ENCODE measurements at places on chromosomes 11 and 22.

DNA sequence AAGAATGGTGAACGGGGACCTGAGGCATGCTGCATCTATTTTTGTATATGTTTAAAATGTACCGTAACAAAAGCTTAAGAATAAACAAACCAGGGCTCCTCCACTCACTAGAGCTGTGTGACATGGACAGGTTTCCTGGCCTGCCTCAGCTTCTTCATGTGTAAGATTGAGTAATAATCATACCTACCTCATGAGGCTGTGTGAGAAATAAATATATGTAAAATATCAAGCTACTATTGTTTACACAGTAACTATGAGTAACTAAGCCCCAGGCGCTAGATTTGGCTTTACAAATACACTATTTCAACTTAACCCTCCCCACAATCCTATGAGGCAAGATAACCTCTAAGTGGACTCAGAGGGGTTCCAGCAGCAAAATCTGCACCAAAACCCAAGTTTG is 66.4 kb downstream of the SMCO4 start:
- DNase-seq: peak; percentile 52

- no peak for DNase-seq
Observed at GRCh38 chr11:93611836-93612677, 49.4 kb upstream of the CEP295 start.

DNA sequence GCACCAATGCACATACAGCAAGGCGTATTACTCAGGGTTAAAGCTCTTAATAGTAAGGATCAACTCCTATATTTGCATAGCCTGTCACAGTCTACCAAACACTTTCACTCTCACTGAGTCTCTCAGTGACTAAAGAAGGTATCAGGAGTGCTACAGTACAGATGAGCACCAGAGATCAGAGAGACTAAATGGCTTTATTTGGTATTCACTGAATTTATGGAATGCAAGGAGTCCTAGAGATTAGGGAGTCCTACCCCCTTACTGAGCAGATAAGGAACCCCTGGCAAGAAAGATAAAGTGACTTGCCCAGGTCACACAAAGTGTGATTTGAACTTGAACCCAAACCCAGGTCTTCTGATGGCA is 396.4 kb upstream of the CCDC90B start:
- DNase-seq: no peak

- no peak for DNase-seq
Observed at GRCh38 chr11:109963101-109963500, 130.1 kb upstream of the ZC3H12C start.

DNA sequence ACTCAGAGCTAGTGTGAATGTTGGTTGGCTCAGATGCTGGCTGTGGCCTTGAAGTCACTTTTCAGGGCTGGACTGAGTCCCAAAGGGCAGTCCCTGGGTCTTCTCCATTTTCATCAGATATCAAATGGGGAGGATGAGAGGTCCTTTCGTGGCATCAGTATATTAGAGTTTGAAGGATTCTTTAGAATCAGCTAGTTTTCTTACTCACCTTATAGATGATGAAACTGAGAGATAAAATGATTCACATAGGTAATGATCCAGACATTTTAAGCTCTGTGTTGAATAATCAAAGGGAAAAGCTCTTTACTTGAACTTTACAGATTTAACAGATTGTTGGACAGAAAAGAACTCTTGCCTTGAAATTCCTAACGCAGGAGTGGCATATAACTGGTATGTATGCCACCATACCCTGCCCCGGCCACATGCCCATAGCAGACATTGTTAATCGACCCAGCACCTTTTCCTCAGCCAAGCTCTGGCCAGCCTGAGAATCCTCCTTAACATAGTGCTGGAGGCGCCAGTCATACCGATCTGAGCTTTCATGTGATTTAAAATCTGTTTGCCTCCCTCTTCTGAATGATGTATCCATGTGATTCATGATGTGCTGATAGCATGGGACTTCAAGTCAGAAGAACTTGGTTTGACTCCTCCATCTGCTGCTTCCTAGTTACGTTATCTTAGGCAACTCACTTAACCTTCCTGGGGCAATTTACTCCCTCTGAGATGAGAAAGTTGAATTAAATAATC is 60.0 kb downstream of the BARX2 start:
- peak; percentile 97 for DNase-seq

DNA sequence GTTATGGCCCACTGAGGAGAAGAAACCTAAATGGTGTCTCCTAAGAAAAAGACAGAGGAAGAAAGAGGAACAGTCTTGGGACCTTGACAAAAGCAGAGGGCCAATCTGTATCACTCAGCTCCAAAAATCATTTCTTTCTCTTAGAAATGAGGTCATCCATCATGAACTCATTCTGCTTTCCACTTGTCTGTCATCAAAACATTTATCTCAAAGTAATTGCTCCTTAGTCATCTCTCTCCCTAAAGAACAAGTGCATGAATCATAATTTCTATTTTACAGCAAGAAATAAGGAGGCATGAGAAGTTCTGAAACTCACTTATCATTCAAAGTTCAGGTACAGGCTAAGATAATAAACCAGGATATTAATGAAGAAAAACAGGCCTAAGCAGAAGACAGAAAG is 375.6 kb downstream of the KCNA4 start:
- DNase-seq: peak; percentile 82

DNA sequence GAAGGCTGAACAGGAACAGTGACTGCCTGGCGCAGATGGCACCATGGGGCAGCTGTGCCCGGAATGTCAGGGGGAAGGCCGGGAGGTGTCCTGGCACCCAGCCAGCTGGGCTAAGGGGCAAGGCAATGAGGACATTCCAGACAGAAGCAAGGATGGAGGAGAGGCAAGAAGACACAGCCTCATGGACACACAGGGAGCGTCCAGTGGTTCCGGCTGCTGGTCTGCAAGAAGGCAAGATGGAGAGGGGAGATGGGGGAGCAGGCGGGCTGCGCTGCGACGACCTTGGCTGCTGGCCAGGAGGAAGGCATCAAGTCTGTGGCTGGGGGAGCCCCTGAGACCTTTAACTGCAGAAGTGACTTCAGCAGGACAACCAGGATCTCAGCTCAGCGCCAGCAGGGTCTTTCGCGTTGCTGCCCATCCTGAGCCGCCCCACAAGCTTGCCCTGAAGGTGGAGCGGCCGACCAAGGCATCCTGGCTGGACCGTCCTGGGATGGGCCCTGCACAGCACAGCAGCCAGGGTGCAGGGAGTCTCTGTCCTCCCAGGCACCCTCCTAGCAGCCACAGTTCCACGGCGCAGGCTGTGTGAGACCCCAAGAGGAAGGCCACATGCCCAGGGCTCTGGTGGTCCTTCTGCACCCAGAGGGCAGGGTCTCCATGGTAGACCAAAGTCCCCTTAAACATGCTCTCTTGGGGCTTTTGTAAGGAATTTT is 531.7 kb downstream of the BRD1 start:
- no peak for DNase-seq

- peak; percentile 84 for DNase-seq
Observed at GRCh38 chr11:15800111-15800800, 556.1 kb downstream of the SOX6 start.

DNA sequence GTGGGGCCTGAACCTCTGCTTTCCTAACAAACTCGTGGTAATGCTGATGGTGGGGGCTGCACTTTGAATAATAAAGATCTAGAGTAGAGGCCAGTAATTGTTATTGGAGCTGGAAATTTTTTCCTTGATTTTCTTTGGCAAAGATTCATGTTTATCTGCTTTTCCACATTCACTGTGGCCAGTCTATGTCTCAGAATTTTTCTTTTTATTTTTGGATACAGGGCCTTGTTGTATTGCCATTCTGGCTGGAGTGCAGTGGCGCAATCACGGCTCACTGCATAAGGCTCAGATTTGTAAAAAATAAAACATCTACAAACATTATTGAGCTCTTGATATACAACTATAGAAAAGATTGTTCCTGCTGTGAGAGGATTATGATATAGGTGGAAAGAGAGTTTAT is 1.6 kb downstream of the TMEM135 start:
- no peak for DNase-seq

GRCh38 chr11:21564833-21565682 is 627.8 kb upstream of the ANO5 start:
- no peak for DNase-seq

GRCh38 chr11:126727381-126727780 is 273.2 kb downstream of the KIRREL3 start:
- DNase-seq: no peak

- DNase-seq: no peak
Observed at GRCh38 chr11:66467756-66468155, 1.1 kb downstream of the PELI3 start.

GRCh38 chr11:44286268-44286880 is 23.6 kb downstream of the ALX4 start:
- DNase-seq: peak; percentile 41

- DNase-seq: peak; percentile 85
Observed at GRCh38 chr22:50293441-50294318, 13.8 kb downstream of the PLXNB2 start.

DNA sequence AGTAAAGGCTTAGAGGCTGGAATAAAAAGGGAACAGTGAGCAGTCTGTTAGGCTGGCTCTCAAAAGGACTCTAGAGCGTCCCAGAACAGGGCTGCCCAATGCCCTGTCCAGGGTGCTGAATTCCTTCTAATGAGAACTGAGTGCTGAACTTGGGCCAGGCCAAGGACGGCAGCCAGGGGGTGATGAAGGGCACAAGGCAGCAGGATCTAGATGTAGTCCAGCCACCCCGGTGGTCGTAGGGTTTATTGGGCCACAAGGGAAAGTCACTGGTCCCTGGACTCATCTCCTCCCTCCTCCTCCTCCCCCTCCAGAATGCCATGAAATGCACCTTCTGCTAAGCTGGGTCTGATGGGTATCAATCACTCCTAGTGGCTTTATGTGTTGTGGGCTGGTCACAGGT is 19.2 kb downstream of the NPTXR start:
- peak; percentile 26 for DNase-seq

- DNase-seq: no peak
Observed at GRCh38 chr11:133930767-133931448, 25.9 kb downstream of the IGSF9B start.

DNA sequence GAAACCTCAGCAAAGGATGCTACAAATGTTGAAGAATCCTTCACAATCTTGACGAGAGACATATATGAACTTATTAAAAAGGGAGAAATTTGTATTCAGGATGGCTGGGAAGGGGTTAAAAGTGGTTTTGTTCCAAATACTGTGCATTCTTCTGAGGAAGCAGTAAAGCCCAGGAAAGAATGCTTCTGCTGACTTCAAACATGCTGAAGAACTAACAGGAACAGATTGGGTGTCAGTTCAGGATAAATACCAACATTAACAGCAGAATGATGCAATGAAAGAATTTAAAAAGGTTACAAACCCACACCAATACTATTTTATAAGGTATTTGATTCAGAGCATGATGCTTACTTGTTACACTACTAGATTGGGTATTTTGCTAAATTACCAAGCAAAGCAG is 33.9 kb downstream of the RAB39A start:
- no peak for DNase-seq

DNA sequence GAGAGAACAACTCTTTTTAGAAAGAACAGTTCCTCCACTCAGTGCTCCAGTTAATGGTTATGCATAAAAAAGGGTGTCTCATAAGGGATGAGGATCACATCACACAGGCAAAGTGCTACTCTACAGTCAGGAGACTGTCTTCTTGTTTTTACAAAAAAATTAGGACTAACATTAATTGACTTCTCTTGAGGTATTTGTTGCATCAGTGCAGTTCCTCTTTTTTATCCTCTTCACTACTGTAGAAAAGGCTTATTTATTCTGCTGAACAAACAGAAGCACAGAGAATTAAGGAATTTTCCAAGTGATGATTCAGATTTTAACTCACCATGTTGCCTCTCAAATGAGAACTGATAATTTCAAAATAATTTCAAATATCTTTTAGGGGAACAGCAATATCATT is 1.9 kb downstream of the MMP8 start:
- DNase-seq: no peak

DNA sequence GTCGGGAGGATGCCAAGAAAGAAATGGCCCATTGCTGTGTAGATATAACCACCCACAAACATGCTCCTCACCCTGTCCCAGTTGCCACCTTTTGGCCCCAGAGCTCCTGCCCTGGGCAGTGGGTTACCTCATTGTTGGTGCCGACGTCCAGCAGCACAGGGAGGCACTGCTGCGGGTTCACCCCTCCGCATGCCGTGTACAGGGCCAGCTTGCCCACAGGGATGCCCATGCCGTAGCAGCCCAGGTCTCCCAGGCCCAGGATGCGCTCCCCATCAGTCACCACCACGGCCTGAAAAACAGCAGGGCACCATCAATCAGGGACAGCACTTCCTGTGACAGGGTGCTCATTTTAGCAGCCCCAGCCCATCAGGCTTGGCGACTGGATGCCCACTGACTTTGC is 123.1 kb downstream of the CCDC81 start:
- peak; percentile 60 for DNase-seq

DNA sequence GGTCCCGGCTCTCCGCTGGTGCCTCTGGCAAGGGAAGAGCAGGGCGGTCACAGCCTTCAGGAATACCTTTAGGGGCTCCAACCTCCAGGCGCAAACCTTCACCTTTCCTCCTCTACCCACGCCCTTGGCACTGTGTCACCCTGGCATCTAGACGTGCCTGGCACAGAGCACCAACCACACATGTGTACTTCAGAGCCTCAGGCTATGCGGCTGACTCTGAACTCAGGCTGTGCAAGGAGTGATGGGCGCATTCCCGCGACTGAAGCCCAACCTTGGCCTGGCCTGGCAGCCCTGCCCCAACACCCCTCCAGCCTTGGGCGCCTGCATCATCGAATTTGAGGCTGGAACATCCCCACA is 11.4 kb downstream of the SCARF2 start:
- DNase-seq: no peak

- no peak for DNase-seq
Observed at GRCh38 chr22:33758961-33759360, 161.3 kb downstream of the LARGE1 start.

GRCh38 chr22:25741692-25742626 is at the start of gene MYO18B:
Gene MYO18B (plus strand): TSS chr22:25742188. CDS start chr22:25761093, 18,905 bp downstream.
- DNase-seq: no peak

DNA sequence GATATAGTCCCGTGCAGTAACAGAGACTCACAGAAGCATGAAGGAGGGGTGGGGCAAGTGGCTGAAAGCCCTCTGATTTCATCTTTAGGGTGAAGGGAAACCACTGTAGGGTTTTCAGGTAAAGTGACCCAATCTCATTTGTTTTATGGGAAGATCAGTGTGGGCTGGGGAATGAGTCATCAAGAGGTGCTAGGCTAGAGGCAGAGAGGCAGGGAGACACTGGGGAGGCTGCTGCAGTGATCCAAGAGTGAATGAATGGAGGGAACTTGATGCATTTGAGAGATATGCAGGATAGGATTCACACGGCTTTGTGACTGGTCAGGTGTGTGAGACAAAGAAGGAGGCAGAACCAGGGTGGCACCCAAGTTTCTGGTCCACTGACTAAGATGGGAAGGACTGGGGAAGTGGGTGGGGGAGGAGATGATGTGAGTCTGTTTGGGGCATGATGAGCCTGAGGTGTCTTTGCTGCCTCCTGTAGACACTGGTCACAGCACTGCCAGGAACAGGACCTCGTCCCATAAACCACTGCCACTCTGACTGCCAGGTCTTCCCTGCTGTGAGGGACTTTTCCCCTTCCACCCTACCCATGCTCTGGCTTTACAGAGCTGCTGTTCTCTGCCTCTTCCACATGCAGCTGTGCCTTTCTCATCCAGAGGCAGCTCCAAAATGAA is 239.0 kb downstream of the TENM4 start:
- peak; percentile 9 for DNase-seq
